ENCODE measurements at places on chromosomes 1 and 21.

DNA sequence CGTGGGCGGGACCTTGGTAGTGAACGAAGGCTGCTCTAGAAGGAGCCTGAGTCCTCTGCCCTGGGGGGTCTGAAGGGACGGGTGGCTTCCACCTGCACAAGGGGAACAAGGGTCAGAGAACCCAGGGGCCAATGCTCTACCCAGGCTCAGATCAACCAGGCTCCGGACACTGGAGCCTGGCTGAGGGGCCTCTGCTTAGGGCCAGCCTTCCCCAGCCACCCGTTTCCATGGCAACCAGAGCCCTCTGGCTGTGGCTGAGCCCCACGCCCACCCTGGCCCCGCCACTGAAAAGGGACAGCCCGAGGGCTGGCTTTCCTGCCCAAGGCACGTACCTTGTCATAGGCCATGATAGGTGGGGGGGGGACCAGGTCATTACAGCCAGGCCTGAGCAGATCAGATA is 724.6 kb downstream of the PTPRU start:
- no peak for DNase-seq

DNA sequence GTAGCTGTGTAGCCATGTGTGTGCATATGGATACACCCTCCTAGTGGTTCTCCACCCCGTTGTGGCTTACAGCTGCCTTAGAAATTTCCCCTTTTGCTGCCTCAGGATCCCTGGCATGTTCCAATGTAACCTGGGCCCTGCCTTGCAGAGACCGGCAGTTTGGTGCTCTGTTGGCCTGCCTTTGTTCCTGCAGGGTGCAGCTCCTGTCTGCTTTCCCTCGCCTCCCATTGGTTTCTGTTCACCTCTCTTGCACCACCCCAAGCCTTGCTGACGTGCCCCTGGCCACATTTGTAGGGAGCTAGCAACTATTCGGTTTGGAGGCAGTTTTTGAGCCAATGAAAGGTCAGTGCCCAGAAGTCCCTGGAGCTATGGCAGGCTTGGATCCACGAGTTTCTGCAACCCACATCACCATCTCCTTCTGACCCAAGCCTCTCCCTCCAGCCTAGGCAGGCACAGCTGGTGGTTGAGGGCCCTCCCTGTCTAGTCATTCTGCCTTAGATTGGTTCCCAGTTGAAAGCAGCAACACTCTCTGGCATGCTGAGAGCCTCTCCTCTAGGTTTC is 54.9 kb downstream of the MAB21L3 start:
- DNase-seq: no peak

DNA sequence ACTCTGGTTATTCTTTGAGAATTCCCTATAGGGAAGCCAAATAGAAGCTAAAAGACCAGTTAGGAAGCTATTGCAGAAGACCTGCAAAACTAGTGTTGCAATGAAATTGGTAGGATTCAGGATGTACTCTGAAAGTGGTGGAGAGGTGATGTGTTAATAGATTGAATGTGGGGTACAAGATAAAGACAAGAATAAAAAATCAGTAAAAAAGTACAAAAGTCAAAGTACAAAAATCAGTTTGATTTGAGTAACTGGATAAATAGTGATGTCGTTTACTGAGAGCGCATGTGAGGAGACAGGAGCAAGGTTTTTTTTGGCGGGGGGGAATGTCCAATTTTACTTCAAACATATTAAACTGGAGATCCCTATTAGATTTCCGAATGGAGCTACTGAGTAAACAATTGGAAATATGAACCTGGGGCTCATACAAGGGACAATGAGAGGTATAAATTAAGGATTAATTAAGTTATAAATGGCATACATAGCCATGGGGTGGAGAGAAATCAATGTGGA is 2.5 kb upstream of the DCAF8 start:
- DNase-seq: no peak

GRCh38 chr1:116546354-116546977 is 24.4 kb downstream of the CD58 start:
- DNase-seq: no peak

GRCh38 chr1:9317072-9317471 is 24.4 kb downstream of the SPSB1 start:
- no peak for DNase-seq

DNA sequence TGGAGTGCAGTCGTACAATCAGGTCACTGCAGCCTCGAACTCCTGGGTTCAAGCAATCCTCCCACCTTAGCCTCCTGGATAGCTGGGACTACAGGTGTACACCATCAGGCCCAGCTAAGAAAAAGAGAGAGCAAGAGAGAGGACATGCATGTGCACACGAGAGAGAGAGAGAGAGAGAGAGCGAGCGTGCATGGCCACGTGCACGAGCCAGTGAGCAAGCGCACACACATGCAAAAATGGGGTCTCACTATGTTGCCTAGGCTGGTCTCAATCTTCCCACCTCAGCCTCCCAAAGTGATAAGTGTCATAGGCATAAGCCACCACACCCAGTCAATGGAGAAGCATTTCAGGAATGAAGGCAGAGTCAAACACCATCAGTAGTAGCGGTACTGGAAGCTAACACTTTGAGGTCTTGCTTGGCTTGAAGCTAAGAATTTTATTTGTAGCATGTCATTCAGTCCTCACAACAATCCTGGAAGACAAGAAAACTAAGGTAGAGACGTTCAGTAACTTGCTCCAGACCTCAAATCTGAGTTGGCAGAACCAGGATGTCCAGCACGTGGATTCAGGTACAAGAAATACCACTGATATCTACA is 14.5 kb downstream of the GNB1 start:
- no peak for DNase-seq

GRCh38 chr1:29975036-29975694 is 738.8 kb downstream of the PTPRU start:
- DNase-seq: no peak

DNA sequence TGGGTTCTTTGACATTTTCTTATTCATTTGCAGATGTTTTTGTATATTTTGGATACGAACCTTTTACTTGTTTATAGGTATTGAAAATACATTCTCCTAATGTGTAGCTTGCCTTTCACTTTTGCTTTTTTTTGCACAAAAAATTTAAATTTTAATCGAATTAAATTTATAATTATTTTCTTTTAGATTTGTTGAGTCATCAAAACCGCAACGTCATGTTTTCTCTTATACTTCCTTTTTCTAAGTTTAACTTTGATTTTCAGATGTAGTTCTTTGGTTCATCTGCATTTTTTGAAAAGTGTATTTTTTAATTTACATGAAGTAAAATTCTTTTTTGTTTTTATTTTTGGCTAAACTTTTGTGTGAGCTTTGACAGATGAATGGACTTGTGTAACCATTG is 243.7 kb upstream of the DPYD start:
- no peak for DNase-seq

DNA sequence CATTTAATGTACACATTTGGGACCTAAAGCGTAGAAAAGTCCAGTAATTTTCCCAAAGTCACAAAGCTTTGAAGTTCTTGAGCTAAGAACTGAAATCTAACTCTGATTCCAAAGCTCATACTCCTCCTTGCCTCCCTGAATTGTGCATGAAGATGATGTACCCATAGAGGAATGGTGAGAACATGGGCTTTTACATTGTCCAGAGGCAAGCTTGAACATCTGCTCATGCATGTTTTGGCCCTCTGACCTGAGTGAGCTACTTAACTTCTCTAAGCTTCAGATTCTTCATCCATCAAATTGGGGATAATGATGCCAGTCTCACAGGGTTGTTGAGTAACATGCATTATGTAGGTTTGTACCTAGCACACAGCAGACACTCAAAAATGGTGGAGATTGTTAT is 258.4 kb upstream of the HOOK1 start:
- DNase-seq: no peak

- DNase-seq: no peak
Observed at GRCh38 chr21:27498025-27498424, 531.1 kb upstream of the ADAMTS5 start.

- no peak for DNase-seq
Observed at GRCh38 chr1:44946725-44947062, 39.7 kb downstream of the EIF2B3 start.

GRCh38 chr1:9767964-9768668 is 55.6 kb downstream of the CLSTN1 start:
- DNase-seq: no peak

- DNase-seq: no peak
Observed at GRCh38 chr21:24123785-24124184, 1483.5 kb downstream of the MRPL39 start.

GRCh38 chr1:23475134-23475628 is 8.8 kb downstream of the ASAP3 start:
- no peak for DNase-seq

GRCh38 chr1:229431284-229432115 is 2.4 kb downstream of the ACTA1 start:
- no peak for DNase-seq

GRCh38 chr1:171477804-171478203 is 7.5 kb upstream of the PRRC2C start:
- DNase-seq: no peak

GRCh38 chr1:34532113-34532512 is 222.7 kb upstream of the GJB5 start:
- DNase-seq: no peak

DNA sequence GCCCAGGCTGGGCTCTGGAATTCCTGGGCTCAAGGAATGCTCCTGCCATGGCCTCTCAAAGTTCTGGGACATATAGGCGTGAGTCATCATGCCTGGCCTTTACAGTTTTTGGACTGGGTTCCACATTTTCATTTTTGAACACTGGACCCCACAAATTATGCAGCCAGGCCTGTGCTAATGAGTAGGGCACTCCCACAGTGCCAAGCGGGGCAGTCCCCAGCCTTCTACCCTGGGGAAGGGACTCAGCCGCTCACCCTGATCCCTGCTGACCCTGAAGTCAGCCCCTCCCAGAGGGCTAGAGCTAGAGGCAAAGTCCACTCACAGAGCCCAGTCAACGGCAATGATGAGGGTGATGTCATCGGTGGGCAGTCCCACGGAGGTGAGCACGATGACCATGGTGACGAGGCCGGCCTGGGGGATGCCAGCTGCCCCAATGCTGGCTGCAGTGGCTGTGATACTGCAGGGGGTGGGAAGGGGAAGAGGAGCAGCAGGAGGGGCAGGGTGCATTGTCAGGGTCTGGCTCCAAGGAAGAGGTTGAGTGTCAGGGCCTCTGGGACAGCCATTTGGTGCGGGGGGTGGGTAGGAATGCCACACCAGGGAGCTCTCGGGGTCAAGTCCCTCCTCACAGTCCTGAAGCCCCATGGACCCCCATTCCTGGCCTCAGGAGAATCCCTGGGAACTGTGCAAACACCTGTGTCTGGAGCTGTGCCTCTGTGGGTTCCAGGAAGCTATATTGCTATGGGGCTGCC is 27.6 kb downstream of the PODN start:
- no peak for DNase-seq
